Hepatocyte (in vitro differentiated cells): ENCODE measurements at places on chromosomes 11 and 22. TPM values are rescaled to one million over a fixed set of nuclear protein-coding genes. Genes with fewer than 3 reads are reported as not detected.

The RAB38 gene
- 13.8 and 14.6 TPM in 2 replicates for total RNA-seq

The DBX1 gene
- total RNA-seq, result not detected in 2 replicates

DNA sequence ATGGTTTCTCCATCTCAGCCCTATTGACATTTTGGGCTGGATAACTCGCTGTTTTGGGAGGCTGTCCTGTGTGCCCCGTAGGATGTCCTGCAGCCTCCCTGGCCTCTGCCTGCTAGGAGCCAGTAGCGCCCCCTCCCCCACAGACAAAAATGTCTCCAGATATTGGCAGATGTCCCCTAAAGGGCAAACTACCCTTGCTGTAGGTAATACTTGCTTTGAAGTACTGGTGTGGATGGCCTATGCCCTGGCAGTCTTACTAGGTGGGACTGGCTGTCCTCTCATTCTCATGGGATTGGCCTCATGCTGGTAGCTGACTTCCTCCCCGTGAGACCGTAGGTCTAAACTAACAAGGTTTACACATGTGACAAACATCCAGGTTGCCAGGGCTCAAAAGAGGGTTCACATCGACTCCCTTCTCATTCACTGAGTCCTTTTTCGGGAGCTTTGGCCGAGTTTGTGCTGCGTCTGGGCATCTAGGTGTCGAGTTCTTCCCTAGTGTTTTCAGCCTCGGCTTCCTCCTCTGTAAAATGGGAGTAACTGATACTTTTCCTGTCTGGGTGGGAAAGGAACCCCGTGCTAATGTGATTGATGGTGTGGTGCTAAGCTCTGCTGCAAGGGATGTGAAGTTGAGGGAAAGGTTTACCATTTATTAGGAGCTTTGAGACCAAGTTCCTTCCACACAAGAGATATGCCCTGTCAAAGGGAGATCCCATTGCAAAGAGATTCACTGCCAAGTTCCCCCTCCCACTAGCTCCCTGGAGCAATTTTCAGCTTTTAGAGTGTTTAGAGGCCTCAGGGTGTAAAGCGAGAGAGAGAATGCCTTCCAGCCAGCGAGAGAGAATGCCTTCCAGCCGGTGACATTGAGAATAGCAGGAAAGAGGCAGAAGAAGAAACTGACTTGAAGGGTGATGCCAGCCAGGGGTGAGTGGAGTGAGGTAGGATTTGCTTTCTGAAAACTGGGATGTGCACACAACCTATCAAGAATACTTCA is 17.0 kb downstream of the PTPRJ start:
- no peaks in the 10 kb centered on the region for H3K27me3 ChIP-seq
- DNase-seq, result no peak
- H3K27ac ChIP-seq, result peak overlapping the region; percentile 89
- peaks cover 24% of the 10 kb centered on the region for H3K4me1 ChIP-seq

DNA sequence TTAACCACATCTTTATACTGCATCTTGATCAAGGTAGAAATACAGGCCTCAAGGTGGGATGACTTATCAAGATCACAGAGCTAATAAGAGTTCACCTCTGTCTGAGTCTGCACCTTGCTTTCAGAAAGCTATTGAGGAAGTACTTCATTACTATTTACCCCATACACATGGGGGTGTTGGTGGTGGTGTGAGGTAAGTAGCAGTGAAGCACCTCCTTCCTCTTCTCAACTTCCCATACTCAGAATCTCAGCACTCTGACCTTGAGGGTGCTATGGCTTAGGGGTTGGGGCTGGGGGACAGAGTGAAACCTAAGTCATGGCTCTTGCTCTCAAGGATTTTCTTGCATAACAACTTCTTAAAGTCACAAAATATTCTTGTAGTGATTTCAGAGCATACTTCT is 56.9 kb downstream of the ME3 start:
- DNase-seq, result no peak
- no peaks in the 10 kb centered on the region for H3K4me1 ChIP-seq
- no peak overlapping the region for H3K27ac ChIP-seq
- H3K4me3 ChIP-seq, result no peak overlapping the region
- no peaks in the 10 kb centered on the region for H3K36me3 ChIP-seq
- no peaks in the 10 kb centered on the region for H3K27me3 ChIP-seq

DNA sequence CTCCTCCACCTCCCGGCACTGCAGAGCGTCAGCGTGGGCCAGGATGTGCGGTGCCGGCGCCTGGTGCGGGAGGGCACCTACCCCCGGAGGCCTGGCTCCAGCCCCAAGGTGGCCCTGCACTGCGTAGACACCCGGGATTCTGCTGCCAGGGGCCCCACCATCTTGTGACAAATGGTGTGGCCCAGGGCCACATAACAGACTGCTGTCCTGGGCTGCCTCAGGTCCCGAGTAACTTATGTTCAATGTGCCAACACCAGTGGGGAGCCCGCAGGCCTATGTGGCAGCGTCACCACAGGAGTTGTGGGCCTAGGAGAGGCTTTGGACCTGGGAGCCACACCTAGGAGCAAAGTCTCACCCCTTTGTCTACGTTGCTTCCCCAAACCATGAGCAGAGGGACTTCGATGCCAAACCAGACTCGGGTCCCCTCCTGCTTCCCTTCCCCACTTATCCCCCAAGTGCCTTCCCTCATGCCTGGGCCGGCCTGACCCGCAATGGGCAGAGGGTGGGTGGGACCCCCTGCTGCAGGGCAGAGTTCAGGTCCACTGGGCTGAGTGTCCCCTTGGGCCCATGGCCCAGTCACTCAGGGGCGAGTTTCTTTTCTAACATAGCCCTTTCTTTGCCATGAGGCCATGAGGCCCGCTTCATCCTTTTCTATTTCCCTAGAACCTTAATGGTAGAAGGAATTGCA is 13.5 kb downstream of the TSKU start:
- no peaks in the 10 kb centered on the region for H3K36me3 ChIP-seq
- no peak overlapping the region for H3K4me3 ChIP-seq
- H3K4me1 ChIP-seq, result peaks cover 47% of the 10 kb centered on the region
- no peak overlapping the region for H3K27ac ChIP-seq
- no peak for DNase-seq

- no peaks in the 10 kb centered on the region for H3K27me3 ChIP-seq
- H3K27ac ChIP-seq, result peak overlapping the region; percentile 82
- no peaks in the 10 kb centered on the region for H3K36me3 ChIP-seq
- H3K4me3 ChIP-seq, result no peak overlapping the region
- peaks cover 18% of the 10 kb centered on the region for H3K4me1 ChIP-seq
- DNase-seq, result peak; percentile 75
Observed at GRCh38 chr11:19673924-19674729, 38.5 kb upstream of the NAV2 start.

GRCh38 chr11:128917144-128917724 is 25.4 kb downstream of the TP53AIP1 start:
- no peaks in the 10 kb centered on the region for H3K4me1 ChIP-seq
- no peaks in the 10 kb centered on the region for H3K27me3 ChIP-seq
- no peak for DNase-seq
- no peak overlapping the region for H3K27ac ChIP-seq
- no peak overlapping the region for H3K4me3 ChIP-seq

DNA sequence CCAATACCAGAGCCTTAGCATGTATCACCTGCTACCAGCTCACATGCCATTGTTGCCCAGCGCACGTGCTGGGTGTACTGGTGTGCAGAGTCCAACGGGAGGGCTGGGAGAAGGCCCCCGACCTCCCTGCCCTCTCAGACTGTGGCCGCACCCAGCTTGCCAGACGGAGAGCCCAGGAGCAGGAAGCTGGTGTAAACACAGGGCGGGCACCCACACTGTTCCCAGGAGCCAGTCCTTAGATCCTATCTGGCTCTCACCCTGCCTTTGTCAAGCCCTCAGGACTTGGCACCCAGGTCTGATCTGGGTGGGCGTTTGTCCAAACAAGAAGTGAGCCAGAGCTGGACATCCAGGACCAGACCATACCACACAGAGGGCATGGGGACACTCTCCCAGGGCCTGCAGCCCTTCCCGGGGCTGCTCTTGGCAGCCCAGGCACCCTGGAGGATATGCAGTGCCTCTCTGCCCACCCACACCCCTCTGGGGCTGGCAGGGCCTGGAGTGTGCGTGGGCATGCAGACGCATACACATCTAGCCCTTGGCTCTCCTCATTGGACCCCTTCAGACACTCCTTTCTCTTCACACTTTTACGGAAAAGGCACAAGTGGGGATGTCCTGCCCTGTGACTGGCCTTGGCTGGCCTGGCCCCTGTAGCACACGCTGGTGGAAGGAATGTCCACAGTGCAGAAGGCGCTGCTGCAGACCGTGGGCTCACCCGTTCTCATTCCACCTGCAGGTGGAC is 19.9 kb upstream of the CLDN5 start:
- H3K27me3 ChIP-seq, result peaks cover 5% of the 10 kb centered on the region
- no peak overlapping the region for H3K4me3 ChIP-seq
- DNase-seq, result no peak
- no peaks in the 10 kb centered on the region for H3K4me1 ChIP-seq

GRCh38 chr22:43923191-43923590 is 414 bp upstream of the PNPLA3 start:
- DNase-seq, result no peak
- H3K4me1 ChIP-seq, result peaks cover 6% of the 10 kb centered on the region
- H3K4me3 ChIP-seq, result peak overlapping the region; percentile 24

- H3K4me3 ChIP-seq, result no peak overlapping the region
- H3K27me3 ChIP-seq, result no peaks in the 10 kb centered on the region
- no peaks in the 10 kb centered on the region for H3K36me3 ChIP-seq
- H3K27ac ChIP-seq, result no peak overlapping the region
- no peaks in the 10 kb centered on the region for H3K4me1 ChIP-seq
- no peak for DNase-seq
Observed at GRCh38 chr11:85076535-85077330, 550.4 kb downstream of the DLG2 start.

GRCh38 chr22:44088976-44089570 is 65.0 kb downstream of the PARVB start:
- H3K27me3 ChIP-seq, result no peaks in the 10 kb centered on the region
- no peak overlapping the region for H3K27ac ChIP-seq
- H3K4me1 ChIP-seq, result no peaks in the 10 kb centered on the region
- no peak overlapping the region for H3K4me3 ChIP-seq
- H3K36me3 ChIP-seq, result peaks cover 3% of the 10 kb centered on the region

- H3K27me3 ChIP-seq, result no peaks in the 10 kb centered on the region
- H3K4me3 ChIP-seq, result no peak overlapping the region
- no peak for DNase-seq
- peaks cover 33% of the 10 kb centered on the region for H3K4me1 ChIP-seq
Observed at GRCh38 chr11:61607426-61607825, 26.6 kb upstream of the SYT7 start.

DNA sequence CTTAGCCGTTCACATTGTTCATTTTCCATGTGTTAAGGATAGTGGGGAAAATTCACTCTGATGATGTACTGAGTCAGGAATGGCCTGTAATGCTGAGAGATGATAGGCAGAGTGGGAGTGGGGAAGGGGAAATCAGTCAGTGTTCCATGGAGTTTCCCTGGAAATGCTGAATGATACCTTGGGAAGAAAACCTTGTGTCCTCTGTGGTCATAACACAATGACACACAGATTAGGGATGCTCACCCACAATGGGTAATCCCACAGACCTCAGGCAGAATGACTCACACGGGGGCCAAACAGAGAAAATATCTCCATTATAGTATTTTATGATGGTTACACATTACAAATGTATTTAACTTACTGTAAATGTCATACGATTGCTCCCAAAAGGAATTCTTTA is 118.0 kb downstream of the SNX19 start:
- no peak for DNase-seq
- no peaks in the 10 kb centered on the region for H3K4me1 ChIP-seq
- H3K4me3 ChIP-seq, result no peak overlapping the region
- H3K27me3 ChIP-seq, result no peaks in the 10 kb centered on the region
- no peak overlapping the region for H3K27ac ChIP-seq

DNA sequence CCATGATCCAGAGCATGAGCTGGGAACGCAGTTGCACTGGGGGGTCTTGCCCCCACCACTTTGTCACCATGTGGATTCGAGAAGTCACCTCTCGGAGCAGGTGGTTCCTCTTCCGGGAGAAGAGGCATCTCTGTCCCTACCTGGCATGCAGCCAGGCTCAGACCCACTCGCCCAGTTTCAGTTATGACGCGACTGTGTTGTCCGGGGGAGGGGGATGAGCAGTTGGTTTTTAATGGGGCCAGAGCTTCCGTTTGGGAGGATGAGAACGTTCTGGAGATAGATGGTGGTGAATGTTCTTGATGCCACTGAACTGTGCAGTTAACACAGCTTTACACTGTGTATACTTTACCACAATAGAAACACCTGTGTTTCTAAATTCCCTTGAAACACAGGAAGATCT is 41.5 kb downstream of the DHCR7 start:
- H3K36me3 ChIP-seq, result no peaks in the 10 kb centered on the region
- no peaks in the 10 kb centered on the region for H3K4me1 ChIP-seq
- no peak for DNase-seq

DNA sequence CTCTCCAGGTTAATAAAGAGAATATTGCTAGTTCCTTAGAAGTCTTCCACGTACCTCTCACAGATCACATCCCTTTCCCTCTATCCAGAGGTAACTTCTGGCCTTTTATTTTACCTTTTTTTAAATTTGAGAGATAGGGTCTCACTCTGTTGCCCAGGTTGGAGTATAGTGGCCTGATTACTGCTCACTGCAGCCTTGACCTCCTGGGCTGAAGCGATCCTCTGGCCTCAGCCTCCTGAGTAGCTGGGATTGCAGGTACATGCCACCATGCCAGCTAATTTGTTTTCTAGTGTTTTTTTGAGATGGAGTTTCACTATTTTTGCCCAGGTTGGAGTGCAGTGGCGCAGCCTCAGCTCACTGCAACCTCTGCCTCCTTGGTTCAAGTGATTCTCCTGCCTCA is 24.4 kb downstream of the YAP1 start:
- H3K4me3 ChIP-seq, result no peak overlapping the region
- H3K27ac ChIP-seq, result no peak overlapping the region
- DNase-seq, result no peak
- peaks cover 13% of the 10 kb centered on the region for H3K4me1 ChIP-seq
- H3K27me3 ChIP-seq, result no peaks in the 10 kb centered on the region

DNA sequence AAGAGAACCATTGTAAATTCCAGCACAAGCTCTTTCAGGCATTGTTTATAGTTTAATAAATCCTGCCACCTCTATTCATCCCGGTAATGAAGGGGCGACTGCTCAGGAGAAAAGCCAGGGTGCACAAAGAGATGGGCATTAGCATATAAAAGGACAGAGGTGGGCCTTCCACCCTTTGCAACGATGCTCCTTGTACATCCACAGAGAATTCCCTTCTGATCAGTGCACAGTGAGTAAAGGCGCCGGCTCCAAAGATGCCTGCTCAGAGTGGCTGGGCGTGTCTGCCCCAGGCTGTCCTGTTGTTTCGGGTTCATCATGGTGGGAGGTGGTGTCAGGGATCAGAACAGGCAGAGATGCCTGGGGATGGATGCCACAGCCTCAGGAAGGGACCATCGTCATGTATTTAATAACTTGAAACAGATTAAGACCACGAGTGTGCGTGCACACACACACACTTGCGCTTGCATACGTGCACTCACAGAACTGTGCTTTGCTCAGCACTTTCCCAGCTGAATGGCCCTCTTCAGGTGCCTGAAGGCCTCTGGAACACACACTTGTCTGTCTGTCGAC is 305.0 kb downstream of the TBC1D22A start:
- no peaks in the 10 kb centered on the region for H3K36me3 ChIP-seq
- no peaks in the 10 kb centered on the region for H3K27me3 ChIP-seq
- H3K4me3 ChIP-seq, result no peak overlapping the region
- no peaks in the 10 kb centered on the region for H3K4me1 ChIP-seq
- H3K27ac ChIP-seq, result no peak overlapping the region
- DNase-seq, result no peak
